ENCODE measurements at places on chromosomes 13 and 19.

DNA sequence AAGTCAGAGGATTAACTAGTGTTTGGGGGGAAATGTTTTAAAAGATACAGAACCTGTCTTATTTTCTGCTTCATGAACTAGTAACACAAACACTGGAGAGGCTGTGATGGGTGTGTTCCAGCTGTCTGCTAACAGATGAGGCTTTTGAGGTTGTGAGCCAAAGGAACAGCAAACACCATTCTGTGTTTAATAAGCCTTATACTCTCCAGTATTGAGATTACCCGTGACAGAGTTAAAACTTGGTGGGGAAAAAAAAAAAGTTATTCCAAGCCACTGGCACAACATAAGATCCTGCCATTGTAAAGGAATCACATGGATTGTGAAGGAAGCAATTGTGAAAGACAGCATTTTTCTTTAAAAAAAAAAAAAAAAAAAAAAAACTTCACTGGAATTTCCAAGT lies 48.4 kb downstream of the KCTD12 start:
- DNase-seq, result peak; percentile 32

- no peak for DNase-seq
These were observed 72.7 kb downstream of the ZNF254 start for GRCh38 chr19:24159707-24160106.

DNA sequence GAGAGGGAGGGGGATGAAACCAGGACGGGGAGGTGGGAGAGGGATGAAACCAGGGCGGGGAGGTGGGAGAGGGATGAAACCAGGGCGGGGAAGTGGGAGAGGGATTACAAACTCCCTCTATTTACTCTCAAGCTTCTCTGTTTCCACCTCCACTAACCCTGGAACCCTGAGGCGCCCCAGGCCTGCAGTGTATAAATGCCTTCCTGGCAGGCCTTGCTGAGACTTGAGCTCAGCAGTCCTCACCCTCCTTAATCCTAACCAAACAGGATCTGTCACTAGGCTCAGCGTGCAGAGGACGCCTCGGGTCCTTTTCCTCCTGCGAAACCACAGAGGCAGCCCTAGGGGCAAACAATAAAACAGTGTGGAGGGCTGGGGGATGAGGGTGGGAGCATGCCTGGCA lies 32.1 kb upstream of the OR1M1 start:
- no peak for DNase-seq

- no peak for DNase-seq
These were observed 1436.9 kb downstream of the UQCRFS1 start for GRCh38 chr19:27776020-27776419.

GRCh38 chr19:52734331-52734892 lies 432 bp downstream of the ZNF611 start:
- no peak for DNase-seq

DNA sequence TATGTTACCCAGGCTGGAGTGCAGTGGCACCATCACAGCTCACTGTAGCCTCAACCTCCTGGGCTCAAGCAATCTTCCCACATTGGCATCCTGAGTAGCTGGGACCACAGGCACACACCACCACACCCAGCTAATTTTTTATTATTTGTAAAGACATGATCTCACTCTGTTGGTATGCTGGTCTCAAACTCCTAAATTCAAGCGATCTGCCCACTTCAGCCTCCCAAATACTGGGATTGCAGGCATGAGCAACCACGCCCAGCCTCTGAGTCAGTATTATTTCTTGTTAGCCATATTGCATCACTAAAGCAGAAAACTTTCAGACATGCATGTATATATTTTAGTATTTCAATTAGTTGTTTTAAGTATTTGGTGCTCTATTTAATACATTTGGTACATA lies 376.4 kb downstream of the GPC6 start:
- no peak for DNase-seq

- no peak for DNase-seq
These were observed 140 bp downstream of the PLEKHJ1 start for GRCh38 chr19:2236064-2236313.

DNA sequence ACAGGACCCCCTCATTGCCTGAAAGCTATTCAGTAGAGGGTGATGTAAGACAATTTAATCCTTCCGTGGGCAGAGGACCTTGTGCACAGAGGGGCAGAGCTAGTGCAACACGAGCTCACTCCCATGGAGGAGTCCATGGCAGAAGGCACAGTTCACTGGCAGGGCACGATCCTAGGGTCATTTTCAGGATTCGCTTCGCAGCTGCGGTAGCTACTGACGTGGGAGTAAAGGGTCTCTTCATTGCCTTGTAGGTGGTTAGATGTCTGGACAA lies 207.8 kb downstream of the FOXO1 start:
- DNase-seq, result no peak

- no peak for DNase-seq
These were observed 64.9 kb downstream of the KL start for GRCh38 chr13:33080972-33081590.

DNA sequence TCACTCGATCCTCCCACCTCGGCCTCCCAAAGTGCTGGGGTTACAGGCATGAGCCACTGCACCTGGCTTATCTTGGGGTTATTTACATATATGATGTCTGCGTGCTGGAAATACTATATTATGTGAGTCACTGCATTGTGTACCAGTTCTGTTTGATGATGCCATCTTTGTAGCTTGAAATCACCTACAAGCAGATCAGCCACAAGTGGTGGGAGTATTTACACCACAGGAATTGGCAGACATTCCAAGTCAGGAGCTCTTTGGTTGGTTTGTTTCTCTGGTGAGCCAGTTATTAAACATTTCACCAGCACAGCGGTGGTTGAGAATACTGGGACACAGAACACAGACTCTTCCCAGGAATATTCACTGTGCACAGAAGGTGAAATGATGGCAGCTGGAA lies 4.5 kb upstream of the TIMM44 start:
- no peak for DNase-seq

DNA sequence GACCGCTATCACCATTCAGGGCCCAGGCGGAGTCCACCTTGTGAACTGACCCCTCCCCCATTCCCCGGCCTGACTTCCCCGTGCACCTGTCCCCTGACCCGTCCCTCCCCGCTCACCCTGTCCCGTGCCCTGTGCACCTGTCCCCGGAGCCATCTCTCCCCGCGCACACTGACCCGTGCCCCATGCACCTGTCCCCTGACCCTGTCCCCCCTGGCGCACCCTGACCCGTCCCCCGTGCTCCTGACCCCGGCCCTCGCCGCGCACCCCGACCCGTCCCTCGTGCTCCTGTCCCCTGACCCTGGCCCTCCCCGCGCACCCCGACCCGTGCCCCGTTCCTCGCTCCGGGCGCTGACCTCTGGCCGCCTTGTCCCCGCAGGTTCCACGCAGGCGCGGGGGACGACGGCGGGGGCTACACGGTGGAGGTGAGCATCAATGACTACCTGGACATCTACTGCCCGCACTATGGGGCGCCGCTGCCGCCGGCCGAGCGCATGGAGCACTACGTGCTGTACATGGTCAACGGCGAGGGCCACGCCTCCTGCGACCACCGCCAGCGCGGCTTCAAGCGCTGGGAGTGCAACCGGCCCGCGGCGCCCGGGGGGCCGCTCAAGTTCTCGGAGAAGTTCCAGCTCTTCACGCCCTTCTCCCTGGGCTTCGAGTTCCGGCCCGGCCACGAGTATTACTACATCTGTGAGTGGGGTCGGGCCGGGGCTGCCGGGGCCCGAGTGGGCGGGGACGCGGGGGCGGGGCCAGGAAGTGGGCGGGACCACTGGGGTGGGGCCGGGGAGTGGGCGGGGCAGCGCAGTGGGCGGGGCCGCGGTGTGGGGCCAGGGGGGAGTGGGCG lies 9.7 kb downstream of the EFNA2 start:
- no peak for DNase-seq

- DNase-seq, result no peak
These were observed 5.1 kb downstream of the OR10H1 start for GRCh38 chr19:15810335-15810734.

DNA sequence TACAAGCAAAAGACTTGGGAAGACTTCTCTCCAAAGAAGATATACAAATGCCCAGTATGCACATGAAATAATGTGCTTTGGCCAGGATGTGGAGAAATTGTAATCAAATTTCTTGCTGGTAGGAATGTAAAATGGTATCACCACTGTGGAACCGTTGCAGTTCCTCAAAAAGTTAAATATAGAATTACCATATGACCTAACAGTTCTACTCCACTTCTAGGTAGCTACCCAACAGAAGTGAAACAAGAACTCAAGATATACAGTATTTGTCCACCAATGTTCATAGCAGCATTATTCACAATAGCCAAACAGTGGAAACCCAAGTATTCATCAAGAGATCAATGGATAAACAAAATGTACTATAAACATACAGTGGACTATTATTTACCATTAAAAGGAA lies 95.0 kb upstream of the KLF5 start:
- DNase-seq, result no peak

DNA sequence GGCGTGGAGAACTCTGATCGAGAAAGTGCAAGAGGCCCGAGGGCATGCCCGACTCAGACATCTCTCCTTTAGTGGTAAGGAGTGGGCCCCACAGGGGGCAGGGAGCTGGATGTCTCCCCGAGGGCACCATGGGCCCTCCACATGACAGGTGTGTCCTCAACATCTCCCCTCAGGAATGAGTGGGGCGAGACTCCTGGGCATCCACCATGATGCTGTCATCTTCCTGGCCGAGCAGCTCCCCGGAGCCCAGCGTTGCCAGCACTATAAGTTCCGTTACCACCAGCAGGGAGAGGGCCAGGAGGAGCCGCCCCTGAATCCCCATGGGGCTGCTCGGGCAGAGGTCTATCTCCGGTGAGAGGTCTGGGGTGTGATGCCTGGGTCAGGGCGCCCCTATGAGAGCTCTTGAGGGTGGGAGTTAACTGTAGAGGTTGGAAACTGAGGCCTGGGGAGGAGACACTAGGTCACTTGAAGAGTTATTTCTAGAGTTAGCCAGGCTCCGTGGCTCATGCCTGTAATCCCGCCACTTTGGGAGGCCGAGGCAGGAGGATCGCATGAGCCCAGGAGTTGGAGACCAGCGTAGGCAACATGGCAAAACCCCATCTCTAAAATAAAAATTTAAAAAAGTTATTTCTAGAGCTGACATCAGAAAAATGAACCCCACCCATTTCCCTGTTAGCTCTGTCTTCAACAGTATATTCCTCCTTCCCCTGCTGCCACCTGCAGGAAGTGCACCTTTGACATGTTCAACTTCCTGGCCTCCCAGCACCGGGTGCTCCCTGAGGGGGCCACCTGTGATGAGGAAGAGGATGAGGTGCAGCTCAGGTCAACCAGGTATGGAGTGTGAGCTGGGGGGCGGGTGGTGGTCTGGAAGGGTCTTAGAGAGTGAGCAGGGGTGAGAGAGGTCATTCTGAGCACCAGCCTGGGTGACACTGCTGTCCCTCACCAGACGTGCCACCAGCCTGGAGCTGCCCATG lies 5.1 kb downstream of the IGFLR1 start:
- DNase-seq, result no peak

GRCh38 chr13:34381228-34381627 lies 560.8 kb upstream of the NBEA start:
- no peak for DNase-seq

DNA sequence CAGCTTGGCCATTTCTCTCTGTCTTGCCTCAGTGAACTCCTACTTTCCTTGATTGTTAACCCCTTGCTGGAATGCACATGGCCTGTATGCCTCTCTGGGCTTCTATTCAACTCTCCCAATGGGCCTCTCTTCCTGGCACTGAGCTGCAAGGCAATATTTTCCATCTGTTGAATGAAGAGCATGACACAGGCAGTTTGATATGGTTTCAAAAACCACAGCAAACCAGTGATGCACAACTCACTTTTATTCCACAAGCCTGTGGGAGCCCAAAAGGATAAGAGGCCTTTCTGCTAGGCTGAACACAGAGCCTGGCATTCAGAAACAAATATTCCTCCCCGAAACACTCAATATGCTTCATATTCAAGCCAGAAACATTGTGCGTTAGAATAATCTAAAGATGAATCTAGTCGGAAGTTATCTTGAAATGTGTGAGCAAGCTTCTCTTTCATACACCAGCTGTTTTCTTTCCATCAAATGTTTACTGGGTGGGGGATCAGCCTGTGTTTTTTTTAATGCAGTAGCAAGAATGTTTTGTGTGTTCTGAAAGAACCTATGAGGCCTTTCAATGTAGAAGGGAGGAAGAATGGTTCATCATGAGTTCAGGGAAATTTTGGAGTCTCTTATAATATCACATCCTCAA lies 443.1 kb upstream of the SPRY2 start:
- DNase-seq, result no peak

- DNase-seq, result no peak
These were observed 19.6 kb downstream of the HAUS8 start for GRCh38 chr19:17055636-17056035.

DNA sequence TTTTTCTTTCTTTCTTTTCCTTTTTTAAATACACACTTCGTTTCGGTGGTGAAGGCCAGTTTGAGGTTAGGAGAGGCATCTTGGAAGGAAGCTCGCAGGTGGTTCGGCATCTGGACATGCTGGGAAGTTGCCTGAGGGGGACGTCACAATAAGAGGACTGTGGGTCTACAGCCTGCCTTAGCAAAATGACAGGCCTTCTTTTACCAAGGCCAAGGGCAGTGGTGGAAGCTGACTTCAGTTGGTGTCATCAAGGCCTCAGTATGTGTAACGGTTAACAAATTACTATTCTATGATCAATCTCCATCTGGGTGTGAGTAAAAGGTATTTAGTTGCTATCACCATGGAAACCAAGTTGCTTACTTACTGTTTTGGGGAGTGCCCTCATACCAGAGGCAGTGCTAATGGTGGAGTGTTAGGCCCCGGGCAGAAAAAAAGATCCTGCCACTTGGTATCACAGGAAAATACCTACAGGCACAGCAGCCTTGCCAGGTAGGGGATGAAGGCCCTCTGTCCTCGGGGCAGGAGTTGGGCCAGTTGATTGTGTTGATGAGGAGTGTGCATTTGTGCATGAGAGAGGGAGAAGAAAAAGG lies 10.3 kb downstream of the ACTN4 start:
- no peak for DNase-seq

DNA sequence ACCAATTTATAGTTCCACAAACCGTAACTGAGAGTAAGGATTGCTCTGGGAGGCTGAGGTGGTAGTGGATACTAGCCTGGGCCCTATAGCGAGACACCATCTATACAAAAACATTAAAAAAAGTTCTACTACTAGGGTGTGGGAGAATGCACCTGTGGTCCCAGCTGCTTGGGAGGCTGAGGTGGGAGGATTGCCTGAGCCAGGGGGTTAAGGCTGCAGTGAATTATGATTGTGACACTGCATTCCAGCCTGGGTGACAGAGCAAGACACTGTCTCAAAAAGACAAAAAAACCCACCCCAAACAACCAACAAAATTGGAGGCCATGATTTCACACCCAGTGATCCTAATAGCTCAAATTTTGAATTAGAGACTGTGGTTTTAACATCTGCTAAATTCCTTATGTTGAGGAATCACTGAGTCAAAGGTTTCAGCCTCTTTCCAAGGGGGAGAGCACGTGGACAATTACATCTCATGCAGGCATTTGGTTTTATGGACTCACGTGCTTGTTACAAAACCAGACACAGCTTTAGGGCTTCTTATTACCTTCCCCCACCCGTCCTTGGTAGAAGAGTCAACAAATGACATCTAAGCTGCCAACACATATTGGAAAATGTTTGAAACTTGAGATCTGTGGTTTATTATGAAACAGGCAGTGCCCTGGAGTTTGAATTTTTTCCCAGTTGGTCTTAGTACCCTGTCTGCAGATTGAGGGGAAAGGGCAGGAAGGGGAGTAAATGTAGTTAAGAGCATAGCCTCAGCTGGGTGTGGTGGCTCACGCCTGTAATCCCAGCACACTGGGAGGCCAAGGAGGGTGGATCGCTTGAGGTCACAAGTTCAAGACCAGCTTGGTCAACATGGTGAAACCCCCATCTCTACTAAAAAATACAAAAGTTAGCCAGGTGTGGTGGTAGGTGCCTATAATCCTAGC lies 18.5 kb downstream of the CYP2A6 start:
- no peak for DNase-seq

GRCh38 chr19:1366296-1366695 lies 17.4 kb upstream of the NDUFS7 start:
- DNase-seq, result no peak
